NCI-H2107 (cell line): ENCODE measurements at places on chromosomes 3 and 15.

- no peak for DNase-seq
These were observed 264 bp upstream of the CMTM6 start for GRCh38 chr3:32502946-32503286.

DNA sequence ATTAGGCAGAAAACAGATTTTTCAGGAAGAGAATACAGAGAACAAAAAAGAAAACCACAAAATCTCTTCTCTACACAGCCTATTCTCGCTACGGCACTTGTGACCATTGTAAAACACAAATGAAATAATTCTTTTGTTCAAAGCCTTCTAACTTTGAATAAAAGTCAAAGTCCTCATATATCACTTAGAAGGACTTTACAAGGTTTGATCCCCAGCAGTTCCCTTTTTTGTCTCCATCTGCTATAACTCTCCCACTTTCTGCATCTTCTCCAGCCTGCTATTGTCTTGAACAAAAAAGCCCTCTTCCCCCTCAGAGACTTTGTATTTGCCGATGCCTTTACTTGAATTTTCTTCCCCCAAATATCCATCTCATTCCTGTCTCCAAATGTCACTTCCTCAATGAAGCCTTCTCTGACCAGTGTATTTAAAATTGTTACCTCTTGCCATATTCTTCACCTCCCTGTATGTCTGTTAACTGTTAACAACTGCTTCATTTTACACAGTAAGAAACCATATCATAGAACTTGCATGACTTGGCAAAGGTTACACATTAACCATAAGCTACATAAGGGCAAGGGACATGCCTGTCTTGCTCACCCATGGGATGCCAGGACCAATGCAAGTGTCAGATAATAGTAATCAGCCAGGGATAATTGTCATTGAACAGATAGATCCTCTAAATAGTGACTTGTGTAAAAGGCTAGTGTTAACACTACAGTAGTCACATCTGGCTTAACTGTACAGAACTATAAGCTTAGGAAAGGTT is 122.4 kb downstream of the CBLB start:
- DNase-seq = no peak

DNA sequence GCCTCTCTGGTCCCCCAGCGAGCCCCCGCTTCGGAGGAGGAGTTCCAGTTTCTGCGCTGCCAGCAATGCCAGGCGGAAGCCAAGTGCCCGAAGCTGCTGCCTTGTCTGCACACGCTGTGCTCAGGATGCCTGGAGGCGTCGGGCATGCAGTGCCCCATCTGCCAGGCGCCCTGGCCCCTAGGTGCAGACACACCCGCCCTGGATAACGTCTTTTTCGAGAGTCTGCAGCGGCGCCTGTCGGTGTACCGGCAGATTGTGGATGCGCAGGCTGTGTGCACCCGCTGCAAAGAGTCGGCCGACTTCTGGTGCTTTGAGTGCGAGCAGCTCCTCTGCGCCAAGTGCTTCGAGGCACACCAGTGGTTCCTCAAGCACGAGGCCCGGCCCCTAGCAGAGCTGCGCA is 3.5 kb downstream of the PML start:
- no peak for DNase-seq

DNA sequence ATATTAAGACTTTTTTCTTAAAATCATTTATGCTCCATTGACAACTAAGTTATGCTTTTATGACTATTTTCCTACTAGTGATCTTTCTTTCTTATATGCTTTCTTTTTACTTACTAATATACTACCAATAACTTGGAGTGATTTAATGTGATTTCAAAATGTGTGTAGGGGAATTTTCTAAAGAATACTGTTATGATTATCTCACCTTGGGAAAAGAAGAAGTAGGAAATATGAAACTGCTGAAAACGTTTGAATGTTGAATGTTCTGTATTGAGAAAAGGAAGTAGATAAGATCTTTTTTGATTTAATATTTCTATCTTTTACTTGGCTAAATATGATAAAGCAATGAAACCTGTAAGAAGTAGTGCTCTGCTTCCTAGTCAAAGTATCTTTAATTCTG is 7.8 kb upstream of the CD200R1 start:
- DNase-seq = no peak

GRCh38 chr3:14472471-14473351 is 67.4 kb downstream of the GRIP2 start:
- DNase-seq = no peak

DNA sequence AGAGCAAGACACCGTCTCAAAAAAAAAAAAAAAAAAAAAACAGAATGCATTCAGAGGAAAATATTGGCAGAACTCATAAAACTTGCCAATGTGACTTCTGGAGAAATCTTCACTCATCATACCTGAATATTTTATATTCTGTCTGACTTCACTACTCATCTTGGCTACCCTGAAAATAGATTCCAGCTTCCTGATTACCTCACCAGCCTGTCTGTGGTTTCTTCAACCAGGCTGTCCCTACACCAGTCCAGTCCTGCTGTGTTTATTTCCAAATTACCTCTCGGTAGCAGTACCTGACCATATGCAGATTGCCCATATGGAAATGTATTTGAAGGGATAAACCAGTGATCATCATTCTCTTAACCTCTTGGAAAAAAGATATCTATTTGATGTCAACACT is 9.3 kb upstream of the P3H2 start:
- DNase-seq = no peak

DNA sequence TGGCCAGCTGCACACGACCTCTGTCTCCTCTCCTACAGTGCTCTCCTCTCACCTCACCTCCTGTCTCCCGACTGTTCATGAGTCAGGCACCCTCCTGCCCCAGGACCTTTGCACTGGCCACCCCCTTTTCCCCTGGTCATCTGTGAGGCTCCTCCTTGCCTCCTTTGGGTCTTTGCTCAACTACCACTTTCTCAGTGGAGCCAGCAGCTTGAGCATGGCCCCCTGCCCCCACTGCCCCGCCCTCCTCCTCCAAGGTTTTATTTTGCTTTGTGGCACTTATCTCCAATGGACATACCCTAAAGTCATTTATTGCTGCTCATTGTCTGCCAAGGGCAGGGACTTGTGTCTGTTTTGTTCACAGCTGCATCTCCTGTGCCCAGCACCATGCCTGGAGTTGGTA is 64.3 kb downstream of the MGLL start:
- no peak for DNase-seq

- no peak for DNase-seq
These were observed 591.5 kb upstream of the CFAP20DC start for GRCh38 chr3:59641169-59641899.

GRCh38 chr3:70519913-70520659 is 207.6 kb upstream of the MDFIC2 start:
- DNase-seq = no peak
